CD4-positive, alpha-beta T cell treated with Interleukin-15 for 4 hours (primary cell): ENCODE measurements at places on chromosomes 7 and 10.

- no peak for DNase-seq
Measured at GRCh38 chr10:127972751-127973357, 66.0 kb downstream of the PTPRE start.

- DNase-seq = no peak
Measured at GRCh38 chr7:27994639-27995038, 186.0 kb downstream of the JAZF1 start.

- DNase-seq = peak; percentile 60
Measured at GRCh38 chr7:5396542-5396941, 27.1 kb downstream of the TNRC18 start.

DNA sequence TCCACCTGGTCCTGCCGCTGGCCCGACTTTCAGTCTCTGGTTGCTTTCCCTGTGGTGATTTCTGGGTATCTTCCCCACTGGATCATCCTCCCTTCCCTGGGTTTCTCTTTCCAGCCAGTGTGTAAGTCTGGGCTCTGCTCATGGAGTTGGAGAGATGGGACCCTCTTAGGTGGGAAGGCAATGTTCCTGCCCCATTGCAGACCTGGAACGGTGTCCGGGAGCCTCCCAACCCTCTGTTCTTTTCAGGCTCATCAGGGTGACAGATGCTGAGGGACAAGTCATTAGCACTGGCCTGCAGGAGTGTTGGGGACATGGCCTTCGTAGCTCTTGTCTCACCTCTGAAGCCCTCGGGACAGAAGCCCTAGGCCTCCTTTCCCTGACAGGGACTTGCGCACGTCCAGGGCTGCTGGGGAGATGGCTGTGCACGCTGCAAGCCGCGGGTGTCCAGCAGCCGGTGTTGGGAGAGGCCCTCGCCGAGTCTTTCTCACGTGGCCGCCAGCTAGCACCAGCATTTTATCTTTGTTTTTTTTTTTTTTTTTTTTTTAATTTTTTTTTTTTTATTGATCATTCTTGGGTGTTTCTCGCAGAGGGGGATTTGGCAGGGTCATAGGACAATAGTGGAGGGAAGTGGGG, 17.2 kb downstream of the ZNF783 start:
- DNase-seq = no peak

- no peak for DNase-seq
Measured at GRCh38 chr7:102935450-102936115, 22.8 kb downstream of the LRRC17 start.

DNA sequence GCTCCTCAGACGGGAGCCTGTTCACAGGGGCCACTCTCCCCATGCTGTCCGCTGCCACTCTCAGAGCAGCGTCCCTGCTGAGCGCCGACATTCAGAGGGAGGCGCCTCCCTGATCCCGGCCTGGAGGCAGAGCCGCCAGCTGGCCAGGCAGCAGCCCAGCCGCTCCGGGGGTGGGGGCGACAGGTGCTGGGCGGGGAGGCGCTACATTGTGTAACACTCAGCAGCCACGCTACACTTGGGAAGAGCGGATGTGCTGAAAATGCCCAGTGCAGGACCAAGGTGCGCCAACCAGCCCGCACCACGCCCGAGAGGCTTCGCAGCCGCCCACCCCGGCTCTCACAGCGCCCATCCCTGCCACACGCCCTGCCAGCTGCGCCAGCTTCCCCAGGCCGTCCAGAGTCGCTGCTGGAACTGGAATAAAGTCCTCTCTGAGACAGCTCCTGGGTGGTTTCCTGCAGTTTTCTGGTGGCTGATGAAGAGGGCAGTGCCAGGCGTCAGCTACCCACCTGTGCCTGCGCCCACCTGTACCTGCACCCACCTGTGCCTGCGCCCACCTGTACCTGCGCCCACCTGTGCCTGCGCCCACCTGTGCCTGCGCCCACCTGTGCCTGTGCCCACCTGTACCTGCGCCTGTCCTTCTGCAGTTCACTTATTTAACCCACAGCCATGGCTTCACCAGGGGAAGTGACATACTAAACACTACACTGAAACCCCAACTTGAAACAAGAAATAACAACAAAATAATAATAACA, 25.7 kb downstream of the STK32C start:
- no peak for DNase-seq
